ENCODE measurements at places on chromosomes 4 and X.

DNA sequence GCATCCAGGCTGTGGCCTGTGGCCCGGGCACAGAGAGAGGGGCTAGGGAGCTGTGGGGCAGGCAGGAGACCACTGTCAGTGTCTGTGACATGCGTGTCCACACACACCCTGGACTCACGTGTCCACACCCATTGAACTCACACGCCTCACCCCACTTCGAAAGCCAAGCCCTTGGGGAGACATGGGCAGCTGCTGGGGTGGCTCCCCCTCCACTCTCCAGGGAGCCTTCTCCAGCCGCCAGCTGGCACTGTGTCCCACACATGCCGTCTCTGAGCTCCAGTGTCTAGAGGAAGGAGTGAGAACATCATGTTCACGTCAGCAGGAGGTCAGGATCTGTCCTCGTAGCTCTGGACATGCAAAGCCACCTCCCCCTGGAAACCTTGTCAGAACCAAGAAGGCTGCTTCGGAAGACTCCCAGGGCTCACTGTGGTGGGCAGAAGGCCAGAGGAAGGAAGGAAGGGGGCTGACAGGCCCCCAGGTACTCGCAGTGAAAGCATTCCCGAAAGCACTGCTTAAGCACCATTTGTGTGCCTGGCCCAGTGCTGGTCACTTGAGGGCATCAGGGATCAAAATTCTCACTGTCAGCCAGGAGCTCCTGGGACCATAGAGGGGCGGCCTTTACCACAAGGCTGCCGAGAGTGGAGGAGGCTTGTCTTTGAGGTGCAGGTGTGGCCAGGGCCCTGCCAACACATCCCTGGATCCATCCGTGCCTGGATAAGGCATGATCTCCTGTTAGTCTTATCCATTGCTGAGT is 61.4 kb downstream of the HTRA3 start:
- DNase-seq: no peak

DNA sequence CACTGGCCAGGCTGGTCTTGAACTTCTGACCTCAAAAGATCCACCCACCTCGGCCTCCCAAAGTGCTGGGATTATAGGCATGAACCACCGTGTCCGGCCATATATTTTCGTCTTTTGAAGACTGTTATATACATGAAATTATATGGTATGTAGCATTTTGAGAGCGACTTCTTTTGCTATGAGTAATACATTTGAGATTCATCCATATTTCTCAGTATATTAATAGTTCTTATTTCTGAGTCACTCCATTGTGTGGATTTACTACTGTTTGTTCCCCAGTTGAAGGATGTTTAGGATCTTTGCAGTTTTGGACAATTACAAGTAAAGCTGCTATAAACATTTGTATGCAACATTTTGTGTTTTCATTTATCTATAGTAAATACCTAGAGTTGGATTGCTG is 34.9 kb downstream of the GNL3L start:
- no peak for DNase-seq

GRCh38 chr4:8900588-8900987 is 28.9 kb upstream of the HMX1 start:
- no peak for DNase-seq

- no peak for DNase-seq
Observed at GRCh38 chrX:72080150-72080549, 51.6 kb downstream of the RTL5 start.

DNA sequence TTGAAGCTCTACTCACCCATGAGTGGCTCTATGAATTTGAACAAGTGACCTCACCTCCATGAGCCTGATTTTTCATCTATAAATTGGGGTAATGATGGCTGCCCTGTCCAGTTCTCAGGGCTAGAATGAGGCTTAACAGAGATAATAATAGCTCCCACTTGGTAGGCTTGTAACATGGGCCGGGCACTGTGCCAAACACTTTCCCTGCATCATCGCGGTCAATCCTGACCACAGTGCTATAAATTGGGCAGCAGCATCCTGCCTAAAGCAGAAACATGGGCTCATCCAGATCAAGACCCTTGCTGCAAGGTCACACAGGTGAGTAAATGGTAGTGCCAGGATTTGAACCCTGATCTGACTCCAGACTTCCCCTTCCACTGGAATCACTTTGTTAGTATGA is 12.8 kb downstream of the APLN start:
- DNase-seq: no peak

- DNase-seq: no peak
Observed at GRCh38 chr4:54620773-54621172, 37.0 kb upstream of the KIT start.

DNA sequence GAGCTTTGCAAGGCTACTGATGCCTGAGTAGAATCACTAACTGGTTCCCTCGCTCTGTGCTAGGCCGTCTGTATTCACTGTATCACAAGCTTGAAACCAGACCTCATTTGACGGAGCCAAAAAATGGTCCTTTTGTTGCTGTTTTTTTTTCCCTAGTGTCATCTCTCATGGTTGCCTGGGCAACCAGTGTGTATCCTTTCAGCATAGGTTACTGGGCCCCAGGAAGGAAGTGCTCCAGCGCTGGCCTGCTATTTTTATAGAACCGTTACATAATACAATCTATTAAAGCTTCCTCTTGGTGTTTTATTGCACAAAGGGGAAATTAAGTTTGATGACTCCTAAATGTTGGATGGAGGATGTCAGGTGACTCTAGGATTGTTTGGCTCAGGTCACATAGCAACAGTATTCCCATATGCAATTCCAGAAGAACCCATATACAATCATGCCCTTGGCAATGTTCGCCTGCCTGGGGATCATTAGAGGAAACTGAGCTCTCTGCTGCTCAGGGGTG is 220.4 kb downstream of the SPRY1 start:
- DNase-seq: no peak

GRCh38 chrX:69932323-69932722 is 117.4 kb downstream of the AWAT2 start:
- DNase-seq: no peak

GRCh38 chr4:15729910-15730533 is 27.2 kb downstream of the BST1 start:
- no peak for DNase-seq

GRCh38 chrX:49120091-49120490 is 3.4 kb downstream of the GPKOW start:
- DNase-seq: no peak

DNA sequence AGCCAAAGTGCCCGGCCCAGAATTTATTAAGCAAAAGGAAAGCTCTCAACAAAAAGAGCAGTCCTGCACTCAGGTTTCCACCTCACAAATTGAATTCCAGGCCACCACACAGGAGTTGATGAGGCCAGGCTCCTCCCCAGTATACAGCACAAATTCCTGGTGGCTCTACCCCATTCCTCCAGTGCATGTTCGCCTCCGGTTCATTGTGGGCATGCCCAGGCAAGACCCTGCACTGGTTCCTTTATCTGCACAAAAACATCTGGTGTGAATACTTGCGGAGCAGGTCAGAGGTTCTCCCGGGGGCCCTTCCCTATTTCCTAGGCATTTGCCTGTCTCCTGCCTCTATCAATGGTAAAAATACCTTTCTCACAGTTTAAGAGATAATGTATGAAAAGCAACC is 195.2 kb upstream of the ANXA10 start:
- no peak for DNase-seq

- no peak for DNase-seq
Observed at GRCh38 chrX:150227321-150227860, 135.7 kb upstream of the MAMLD1 start.

DNA sequence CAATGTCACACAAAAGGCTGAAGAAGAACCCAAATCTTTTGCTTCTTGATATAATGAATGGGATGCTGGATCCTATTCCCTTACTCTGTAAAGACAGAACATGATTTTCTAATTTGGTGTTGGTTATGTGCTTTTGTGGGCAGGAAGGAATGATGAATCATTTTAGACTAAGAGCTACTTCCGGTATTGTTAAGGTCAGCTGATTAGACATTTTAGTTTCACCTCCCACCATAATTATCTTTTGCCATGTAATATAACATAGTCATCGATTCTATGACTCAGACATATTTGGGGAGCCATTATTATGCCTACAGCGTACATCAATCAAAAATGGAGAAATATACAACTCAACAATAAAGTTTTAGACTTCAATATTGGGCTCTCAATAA is 265.3 kb downstream of the ZNF674 start:
- no peak for DNase-seq

DNA sequence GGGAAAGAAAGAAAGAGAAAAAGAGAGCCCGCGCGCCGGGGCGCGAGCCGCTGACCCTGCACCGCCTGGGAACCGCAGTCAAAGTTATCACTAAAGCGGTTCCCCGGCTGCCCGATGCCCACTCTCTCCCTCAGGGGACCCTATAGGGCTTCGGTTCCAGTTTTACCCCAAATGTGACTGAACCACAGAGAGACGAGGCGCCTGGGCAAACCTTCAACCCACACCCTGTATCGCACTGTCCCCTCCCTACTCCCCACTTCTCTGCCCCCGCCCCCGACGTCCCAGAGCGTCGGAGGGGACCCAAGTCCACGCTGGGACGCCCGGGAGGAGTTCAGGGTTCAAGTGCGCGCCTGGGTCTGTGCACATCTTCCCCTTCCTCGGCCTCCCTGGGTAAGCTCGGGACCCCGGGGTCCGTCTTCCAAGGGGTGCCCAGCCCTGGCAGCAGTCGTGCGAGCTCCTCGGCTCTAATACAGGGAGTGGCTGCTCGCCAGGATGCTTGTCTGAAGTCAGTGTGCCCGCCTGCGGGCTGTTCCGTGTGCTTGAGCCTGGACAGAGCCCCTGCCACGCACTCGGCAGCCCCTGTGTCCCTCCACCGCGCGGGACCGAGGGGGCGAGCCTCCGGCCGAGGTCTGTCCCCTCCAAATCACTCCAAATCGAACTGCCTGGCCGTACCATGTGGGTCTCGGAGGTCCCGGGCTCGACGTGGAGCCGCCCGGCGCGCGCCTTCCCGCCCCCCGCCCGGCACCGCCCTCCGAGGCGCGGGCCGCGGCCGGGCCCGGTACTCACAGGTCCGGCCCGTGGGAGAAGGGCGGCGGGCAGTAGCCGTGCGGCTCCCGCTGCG is 960 bp downstream of the TRPC3 start:
- DNase-seq: no peak

- no peak for DNase-seq
Observed at GRCh38 chr4:155724731-155725130, 34.1 kb upstream of the GUCY1B1 start.

Measured in activated naive CD8-positive, alpha-beta T cell treated with anti-CD3 and anti-CD28 coated beads, Interleukin-2, amount 50 U/mL, for 16 hours (primary cell).